Activated naive CD4-positive, alpha-beta T cell treated with anti-CD3 and anti-CD28 coated beads, Interleukin-2, amount 50 U/mL, for 16 hours (primary cell): ENCODE measurements at places on chromosomes 3 and 15.

GRCh38 chr15:28111543-28111942 lies 12.4 kb upstream of the OCA2 start:
- no peak for DNase-seq

- no peak for DNase-seq
These were observed 1552.3 kb downstream of the OTOL1 start for GRCh38 chr3:163048881-163049280.

- no peak for DNase-seq
These were observed 91.6 kb downstream of the SRGAP3 start for GRCh38 chr3:9157651-9158362.

- no peak for DNase-seq
These were observed 317.8 kb upstream of the C2CD4B start for GRCh38 chr15:62482785-62483429.

GRCh38 chr15:25241241-25241801 lies 197.5 kb downstream of the UBE3A start:
- no peak for DNase-seq

- DNase-seq = no peak
These were observed 333.0 kb upstream of the RARB start for GRCh38 chr3:25094932-25095685.

- DNase-seq = no peak
These were observed 76.9 kb upstream of the IGSF10 start for GRCh38 chr3:151537726-151538125.

DNA sequence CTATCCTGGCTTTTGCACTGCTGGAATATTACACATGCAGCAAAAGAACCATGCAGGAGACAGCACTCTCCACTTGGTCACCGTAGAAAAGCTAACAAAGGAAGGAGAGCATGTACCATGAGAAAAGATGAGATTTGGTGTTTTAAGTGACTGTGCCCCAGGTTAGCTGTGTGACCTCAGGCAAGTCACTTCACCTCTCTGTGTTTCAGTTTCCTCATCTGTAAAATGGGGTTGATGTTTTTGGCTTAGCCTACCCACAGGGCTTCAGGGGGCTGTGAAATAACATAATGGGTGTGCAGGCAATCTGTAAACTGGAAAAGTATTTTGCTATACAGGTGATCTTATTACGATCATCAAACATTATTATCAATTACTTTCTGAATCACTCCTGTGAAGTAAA lies 69.3 kb upstream of the SLC6A11 start:
- DNase-seq = no peak

- no peak for DNase-seq
These were observed 41.2 kb downstream of the RAB7A start for GRCh38 chr3:128767094-128767750.

- DNase-seq = no peak
These were observed 13.3 kb upstream of the SRPRB start for GRCh38 chr3:133792171-133792763.

DNA sequence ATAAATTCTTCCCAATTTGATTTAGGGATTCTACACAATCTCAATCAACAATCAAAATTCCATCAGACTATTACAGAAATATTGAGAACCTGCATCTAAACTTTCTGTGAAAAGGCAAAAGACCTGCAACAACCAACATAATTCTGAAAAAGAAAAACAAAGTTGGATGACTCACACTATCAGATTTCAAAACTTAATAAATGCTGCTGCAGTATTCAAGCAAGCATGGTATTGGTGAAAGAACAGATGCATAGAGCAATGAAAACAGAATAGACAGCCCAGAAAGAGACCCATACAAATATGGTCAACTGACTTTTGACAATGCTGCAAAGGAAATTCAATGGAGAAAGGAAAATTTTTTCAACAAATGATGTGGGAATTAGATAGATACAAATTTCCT lies 477.1 kb upstream of the NR2F2 start:
- DNase-seq = no peak

- no peak for DNase-seq
These were observed 286.0 kb upstream of the TGFBR2 start for GRCh38 chr3:30320392-30320791.

DNA sequence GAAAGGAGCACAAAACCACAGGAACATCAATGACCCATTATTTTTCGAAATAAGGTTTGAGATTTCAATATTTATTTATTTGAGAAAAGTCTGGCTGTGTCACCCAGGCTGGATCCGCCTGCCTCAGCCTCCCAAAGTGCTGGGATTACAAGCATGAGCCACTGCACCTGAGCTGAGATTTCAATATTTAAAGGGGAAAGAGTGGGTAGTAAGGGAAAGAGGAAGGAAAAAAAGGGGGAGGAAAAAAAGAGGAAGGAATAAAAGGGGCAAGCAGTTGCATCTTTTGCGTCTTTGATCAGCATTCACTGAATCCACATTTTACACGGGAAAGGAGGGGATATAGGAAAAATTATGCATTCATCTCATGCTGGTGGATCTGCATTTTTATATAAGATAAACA lies 47.4 kb downstream of the ERICH6 start:
- no peak for DNase-seq

DNA sequence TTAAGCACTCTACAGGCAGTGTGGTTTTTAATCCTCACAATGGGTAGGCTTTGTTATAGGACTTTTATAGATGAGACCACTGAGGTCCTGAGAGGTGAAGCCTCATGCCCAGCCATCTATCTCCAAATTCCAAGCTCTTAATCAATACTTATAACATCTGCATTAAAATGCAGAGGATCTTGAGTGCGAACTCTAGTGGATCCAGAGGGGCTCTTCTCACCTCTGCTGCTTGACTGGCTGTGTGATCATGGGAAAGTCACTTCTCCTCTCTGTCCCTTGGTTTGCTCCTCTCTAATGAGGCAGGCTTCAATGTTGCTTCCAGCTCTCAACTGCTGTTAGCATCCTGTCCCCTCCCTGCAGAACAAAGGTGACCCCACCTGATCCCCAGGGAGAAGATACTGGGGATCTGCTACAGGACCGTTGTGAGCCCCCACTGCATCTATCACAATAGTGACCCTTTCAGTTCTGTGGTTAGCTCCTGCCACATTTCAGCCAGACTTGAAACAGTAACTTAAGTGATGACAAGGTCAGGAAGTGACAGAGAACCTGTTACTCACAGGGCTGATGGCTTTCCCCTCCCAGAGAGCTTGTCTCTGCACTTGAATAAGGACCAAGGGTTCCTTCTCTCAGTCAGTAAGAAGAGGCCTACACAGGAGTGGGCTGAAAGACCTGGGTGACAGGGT lies 1.3 kb downstream of the SLC27A2 start:
- no peak for DNase-seq

GRCh38 chr3:183962807-183963206 lies 54.9 kb downstream of the ABCC5 start:
- DNase-seq = no peak

DNA sequence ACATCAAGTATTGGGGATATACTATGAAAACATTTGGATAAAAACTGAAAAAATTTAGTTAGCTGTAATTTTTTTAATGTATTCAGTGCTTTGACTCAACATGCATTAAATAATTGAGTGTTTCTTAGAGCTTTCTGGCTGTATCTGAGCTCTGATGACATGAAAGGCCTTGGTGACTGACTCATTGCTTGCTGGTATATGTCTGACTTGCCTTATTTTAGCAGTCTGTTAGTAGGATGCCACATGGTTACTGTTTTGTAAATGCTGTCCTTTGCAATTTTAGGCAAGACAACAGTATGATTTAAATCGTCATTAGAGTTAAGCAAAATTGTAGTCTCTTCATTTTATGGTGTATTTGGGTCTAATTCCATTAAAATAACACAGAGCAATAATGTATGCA lies 199.2 kb downstream of the GHSR start:
- no peak for DNase-seq

DNA sequence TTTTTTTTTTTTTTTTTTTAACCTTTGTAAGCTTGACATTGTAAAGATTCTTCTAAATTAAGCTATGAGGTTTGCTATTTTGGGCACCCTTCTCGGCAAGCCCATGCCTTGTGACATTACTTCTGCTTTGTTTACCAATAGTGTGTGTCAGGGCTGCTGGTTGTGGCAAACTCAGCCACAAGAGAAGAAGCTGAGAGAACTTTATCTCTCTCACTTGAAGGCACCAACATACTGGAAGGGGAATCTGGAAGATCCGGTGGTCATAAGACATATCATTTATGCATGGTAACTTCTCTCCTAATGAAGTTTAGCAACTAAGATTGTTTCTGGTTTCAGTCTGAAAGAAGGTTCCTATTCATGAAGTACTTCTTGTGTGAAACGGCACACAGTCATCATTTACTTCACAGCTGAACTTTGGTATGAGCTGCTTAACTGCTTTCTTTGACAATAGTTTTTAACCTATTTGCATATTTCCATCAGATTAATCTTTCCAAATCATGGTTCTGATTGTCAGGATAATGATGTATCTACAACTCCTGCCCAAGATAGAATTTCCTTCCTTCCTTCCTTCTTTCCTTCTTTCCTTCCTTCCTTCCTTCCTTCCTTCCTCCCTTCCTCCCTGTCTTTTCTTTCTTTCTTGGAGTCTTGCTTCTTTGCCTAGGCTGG lies 189.3 kb downstream of the NFKBIZ start:
- DNase-seq = no peak

- DNase-seq = no peak
These were observed 14.6 kb upstream of the LRRC2 start for GRCh38 chr3:46580675-46581074.

DNA sequence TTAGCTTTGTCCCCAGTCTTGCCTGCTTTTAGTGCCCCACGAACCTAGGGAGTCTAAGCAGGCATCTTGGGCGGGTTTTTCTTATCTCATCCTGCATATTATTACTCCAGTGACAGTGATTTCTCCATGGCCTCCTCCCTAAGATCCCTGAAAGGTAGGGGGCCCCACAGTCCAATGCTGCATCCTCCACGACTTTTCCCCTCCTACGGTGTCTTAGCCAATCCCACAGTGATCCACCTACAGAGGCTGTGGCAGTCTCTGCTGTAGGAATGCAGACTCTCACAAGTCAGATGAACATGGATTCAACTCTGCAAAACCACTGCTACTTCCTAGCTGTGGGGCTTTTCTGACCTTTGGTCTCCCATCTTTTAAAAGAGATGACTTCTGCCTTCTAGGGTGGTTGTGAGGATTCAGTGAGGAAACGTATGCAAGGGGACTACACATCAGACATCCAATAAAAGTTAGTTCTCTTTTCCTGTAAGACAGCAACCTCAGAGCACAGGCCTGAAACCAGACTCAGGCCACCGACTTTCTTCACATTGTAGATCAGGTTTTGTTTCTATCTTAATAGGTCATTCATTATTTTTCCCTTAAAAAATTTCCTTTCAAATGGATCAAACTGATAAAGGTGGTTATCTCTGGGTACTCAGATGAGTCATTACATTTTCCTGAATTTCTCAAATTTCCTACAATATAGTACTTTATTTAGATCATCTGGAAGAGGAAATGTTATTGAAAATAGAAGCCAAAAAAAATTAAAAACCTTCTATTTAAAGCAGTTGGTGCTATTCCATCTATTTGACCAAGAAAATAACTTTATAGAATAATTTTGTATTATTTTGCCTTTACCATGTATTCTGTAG lies 23.2 kb downstream of the ILDR1 start:
- DNase-seq = no peak

GRCh38 chr15:65954289-65954741 lies 85.0 kb downstream of the RAB11A start:
- no peak for DNase-seq

- no peak for DNase-seq
These were observed 8.0 kb upstream of the THRB start for GRCh38 chr3:24502690-24503089.

- DNase-seq = no peak
These were observed 207.9 kb upstream of the GADL1 start for GRCh38 chr3:31102196-31102879.

- DNase-seq = no peak
These were observed 43.9 kb downstream of the CDAN1 start for GRCh38 chr15:42692997-42693396.

GRCh38 chr3:76669322-76669721 lies 370.6 kb upstream of the ROBO2 start:
- no peak for DNase-seq

DNA sequence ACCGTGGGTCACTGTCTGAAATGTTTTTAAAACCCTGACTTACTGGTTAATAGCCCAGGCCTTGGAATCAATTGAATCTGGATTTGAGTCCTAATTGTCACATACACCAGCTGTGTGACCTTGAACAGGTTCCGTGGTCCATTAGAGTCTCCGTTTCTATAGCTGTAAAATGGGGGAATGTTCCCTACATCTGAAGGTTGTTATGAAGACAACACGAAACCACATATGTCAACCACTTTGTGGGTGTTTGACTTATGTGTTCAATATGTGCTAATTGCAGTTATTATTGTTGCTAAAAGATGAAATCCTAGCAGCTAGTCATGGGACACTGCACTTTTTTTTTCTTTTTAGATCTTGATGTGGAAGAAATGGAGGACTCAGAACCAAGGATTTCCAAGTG lies 35.3 kb downstream of the ZBTB38 start:
- no peak for DNase-seq

DNA sequence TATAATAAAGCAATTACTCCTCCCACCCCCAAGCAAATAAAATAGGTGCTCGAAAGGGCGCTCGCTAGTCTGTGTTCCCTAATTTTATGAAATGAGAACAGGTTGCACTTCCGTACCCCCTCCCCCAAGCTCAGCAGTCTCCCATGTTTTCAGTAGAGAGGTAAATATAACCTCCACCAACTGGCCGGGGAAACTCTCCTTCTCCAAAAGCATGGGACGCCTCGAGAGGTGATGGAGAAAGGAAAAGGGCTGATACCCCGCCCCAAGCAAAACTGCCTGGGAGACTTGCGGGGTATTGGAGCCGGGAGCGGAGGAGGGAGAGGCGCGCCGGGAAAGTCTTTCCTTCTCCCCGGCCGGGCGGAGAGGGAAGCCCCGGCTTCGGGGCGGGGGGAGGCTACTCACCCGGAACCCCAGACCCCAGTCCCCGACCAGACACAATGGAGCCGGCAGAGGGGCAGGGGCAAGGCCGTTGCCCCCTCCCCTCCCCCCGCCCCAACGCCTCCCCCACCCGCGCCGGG lies 605 bp downstream of the DCUN1D1 start:
- DNase-seq = peak; percentile 13

GRCh38 chr15:48965972-48966371 lies 2.3 kb upstream of the SHC4 start:
- DNase-seq = no peak

DNA sequence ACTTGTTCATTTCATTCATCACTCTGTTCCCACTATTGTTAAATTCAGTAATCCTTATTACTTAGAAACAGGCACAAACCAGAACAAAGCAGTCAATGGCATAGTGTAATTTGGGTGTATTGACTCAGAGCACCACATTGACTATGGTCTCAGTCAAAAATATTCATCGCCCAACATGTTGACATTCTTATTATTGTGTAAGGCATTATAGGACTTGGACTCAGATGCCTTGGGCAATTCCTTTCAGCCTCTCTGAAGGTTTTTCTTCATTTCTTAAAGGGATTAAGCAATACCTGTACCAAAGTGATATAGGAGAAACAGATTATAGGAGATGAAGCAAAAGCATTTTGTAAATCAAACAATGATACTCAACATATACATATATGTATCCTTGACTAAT lies 114.7 kb upstream of the BHLHE40 start:
- no peak for DNase-seq
